ENCODE measurements at places on chromosomes 1 and 21.

DNA sequence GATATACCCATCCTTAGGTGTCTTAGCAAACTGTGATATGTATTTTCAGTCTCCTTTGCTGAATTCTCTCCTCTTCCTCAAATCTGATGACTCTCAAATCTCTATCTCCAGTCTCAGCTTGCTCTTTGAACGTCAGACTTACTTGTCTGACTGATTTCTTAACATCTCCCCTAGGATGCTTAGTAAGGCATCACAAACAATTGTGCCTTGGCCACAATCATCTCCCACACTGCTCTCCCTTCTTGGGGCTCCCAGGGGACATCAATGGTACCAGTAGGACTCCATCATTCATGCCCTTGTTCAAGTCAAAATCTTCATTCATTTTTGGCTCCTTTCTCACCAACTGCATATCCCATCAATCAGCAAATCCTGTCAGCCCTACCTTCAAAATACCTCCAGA lies 42.0 kb downstream of the GNG12 start:
- no peak for DNase-seq

DNA sequence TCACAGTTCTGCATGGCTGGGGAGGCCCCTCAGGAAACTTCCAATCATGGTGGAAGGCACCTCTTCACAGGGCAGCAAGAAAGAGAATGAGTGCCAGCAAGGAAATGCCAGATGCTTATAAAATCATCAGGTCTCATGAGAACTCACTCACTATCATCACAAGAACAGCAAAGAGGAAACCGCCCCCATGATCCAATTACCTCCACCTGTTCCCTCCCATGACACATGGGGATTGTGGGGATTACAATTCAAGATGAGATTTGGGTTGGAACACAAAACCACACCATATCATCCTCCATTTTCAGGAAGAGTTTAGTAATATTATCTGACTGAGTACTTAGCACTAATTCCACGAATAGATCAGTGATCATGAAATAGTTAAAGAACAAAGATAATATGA lies 244.2 kb downstream of the LMO4 start:
- DNase-seq, result no peak

DNA sequence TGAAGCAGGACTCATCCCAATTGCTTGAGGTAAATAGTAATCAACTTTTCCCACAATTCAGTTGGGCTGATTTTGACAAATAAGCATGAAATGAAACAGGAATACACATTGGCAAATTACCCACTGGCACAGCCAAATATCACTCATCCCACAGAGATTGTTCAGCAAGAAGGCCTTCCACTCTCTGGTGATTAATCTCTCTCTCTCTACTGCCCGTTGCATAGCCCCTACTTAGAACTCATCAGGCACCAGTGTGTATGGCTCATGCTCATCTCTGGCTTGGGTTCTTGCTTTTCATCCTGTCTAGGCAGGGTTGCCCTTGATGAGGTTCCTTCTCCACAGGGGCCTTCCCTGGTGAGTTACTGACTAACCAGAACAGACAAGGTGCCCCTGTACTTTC lies 1.1 kb downstream of the BSDC1 start:
- no peak for DNase-seq

DNA sequence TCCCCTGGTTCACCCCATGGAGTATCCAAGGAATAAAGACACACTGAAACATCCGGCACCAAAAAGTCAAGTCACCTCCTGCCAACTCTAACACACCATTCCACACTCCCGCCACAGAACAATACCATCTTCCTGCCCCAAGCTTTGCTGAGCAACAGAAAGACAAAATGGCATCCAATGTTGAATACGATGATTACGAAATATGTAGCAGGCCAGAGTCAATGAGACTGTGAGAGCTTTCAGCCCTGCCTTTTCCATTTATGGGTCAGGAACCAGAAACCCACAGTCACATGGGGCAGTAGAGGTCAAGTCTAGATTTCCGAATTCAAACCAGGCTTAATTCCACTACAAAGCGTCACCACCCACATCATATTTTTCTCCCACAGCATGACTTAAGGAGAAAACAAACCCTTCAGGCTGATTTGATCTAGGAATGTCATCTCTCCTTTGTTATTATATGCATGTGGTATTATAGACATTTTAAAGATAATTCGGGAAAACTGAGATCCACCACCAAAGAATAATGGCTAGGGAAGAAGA lies 249.8 kb downstream of the SETD4 start:
- DNase-seq, result no peak

DNA sequence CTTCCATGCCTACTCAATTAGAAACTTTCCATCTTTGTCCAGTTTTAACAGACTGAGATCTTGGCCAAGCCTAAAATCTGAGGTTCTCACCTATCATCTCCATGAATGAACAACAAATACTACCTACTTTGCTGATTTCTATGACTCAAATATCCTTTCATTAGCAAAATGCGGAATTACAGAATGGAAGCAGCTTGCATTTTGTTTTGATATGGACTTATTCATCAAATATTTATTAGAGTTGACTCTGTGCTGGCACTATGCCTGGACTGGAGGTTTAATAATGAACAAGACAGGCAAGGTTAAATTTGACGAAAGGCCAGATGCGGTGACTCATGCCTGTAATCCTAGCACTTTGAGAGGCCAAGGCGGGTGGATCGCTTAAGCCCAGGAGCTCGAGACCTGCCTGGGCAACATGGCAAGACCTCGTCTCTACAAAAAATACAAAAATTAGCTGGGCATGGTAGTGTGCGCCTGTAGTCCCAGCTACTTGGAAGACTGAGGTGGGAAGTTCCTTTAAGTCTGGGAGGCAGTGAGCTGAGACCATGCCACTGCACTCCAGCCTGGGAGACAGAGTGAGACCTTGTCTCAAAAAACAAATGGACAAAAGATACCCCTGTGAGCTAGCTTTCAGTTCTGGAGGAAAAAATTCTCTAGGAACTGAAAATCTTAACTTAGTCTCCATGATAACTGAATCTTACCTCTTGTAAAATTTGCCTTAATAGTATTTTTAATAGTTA lies 29.4 kb upstream of the SOD1 start:
- DNase-seq, result no peak

DNA sequence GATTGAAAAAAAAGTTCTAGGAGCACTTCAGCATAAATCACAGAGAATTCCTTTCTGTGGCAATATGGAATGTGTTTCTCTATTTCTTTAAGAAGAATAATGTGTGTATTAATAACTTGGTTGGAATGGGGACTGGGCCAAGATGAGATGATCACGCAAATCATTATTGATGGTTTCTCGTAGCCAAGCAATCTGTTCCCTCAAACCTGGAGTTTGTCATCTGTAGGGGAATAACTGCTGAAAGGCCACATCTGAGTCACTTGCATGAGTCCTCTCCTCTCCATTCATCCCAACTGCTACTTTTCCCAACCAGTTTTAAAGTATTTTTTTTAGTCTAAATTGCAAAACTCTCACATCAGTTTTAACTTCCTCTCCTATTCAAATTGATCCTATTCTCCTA lies 480.4 kb downstream of the PLPP3 start:
- DNase-seq, result no peak

- no peak for DNase-seq
These were observed 552.8 kb upstream of the NR5A2 start for GRCh38 chr1:199474738-199475137.

- DNase-seq, result no peak
These were observed 5.2 kb upstream of the DMRTB1 start for GRCh38 chr1:53454019-53454418.

- DNase-seq, result no peak
These were observed 50.7 kb upstream of the VWA5B1 start for GRCh38 chr1:20240012-20240411.

GRCh38 chr21:31107176-31107785 lies 69.0 kb upstream of the KRTAP19-8 start:
- DNase-seq, result no peak

DNA sequence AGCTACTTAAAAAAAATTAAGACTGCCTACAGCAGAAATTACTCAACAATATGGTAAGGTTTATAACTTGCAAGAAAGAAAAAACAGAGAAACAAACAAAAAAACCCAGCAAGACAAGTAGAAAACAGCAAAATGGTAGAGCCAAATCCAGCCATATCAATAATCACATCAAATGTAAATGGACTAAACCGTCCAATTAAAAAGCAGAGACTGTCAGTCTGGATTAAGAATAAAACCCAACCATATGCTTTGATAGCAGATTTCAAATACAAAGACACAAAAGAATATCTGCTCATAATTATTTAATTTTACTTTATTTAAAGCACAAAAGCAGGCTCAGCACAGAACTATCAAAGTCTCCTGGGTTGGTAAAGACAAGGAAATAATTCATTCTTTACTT lies 17.5 kb downstream of the PACC1 start:
- DNase-seq, result no peak

- no peak for DNase-seq
These were observed 115.8 kb downstream of the DSCAM start for GRCh38 chr21:40731206-40731605.

- DNase-seq, result no peak
These were observed 30.6 kb downstream of the EPS15 start for GRCh38 chr1:51488372-51489050.

GRCh38 chr1:61620536-61620935 lies 104.4 kb downstream of the TM2D1 start:
- DNase-seq, result no peak

- DNase-seq, result no peak
These were observed 254.0 kb downstream of the PTPRU start for GRCh38 chr1:29490204-29490934.

- no peak for DNase-seq
These were observed 450 bp downstream of the ARHGAP30 start for GRCh38 chr1:161069241-161069640.

- DNase-seq, result no peak
These were observed 56.6 kb downstream of the EDEM3 start for GRCh38 chr1:184698016-184698415.

- no peak for DNase-seq
These were observed at the start of gene CASQ2 for GRCh38 chr1:115768549-115768948. Gene CASQ2 (minus strand): TSS chr1:115768714. CDS start chr1:115768541, 173 bp downstream.

- DNase-seq, result no peak
These were observed 153.1 kb downstream of the GRIK1 start for GRCh38 chr21:29786496-29787360.

DNA sequence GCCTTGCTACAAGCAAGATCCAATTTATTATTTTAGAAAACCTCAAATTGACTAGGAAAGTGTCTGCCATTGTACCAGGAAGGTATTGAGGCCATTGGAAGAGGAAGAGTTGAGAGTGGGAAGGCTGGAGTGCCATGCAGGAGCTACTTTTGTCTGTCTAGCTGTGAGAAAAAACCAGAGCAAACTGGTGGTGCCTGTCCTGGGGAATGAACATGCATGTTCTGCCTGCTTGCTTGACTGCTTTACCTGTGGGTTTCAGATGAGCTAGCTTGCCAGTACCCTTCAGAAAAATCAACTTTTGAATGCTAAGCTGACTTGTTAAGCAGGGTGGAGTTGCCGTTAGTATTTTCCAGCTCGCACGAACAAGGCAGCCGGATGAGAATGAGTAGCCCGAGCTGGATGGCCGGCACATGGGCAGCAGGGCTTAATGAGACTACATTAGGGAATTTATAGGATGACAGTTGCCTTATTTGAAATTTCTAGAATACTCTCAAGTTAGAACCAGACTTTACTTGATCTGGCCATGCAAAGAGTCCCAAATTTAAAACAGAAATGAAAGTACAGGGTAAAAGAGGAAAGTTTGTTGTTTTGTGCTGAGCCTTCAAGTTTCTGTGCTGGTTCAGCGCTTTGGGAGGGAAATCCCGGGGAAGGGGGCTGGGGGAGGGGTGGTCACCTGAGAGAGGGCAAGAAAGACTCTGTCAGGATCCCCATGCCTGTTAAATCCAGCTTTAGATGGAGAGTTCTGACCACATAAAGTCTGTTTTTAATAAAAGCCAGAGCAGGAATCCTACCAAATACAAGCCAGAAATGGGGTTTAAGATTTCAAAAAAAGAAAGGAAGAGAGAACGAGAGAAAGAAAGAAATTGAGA lies 29.6 kb upstream of the C1orf105 start:
- no peak for DNase-seq

GRCh38 chr1:232038706-232039677 lies 412.4 kb downstream of the DISC1 start:
- no peak for DNase-seq

- DNase-seq, result no peak
These were observed 5.1 kb upstream of the GBP5 start for GRCh38 chr1:89277725-89278124.

GRCh38 chr1:230112131-230112701 lies 45.2 kb downstream of the GALNT2 start:
- DNase-seq, result no peak

- no peak for DNase-seq
These were observed 43.2 kb downstream of the C1orf198 start for GRCh38 chr1:230824919-230825721.

DNA sequence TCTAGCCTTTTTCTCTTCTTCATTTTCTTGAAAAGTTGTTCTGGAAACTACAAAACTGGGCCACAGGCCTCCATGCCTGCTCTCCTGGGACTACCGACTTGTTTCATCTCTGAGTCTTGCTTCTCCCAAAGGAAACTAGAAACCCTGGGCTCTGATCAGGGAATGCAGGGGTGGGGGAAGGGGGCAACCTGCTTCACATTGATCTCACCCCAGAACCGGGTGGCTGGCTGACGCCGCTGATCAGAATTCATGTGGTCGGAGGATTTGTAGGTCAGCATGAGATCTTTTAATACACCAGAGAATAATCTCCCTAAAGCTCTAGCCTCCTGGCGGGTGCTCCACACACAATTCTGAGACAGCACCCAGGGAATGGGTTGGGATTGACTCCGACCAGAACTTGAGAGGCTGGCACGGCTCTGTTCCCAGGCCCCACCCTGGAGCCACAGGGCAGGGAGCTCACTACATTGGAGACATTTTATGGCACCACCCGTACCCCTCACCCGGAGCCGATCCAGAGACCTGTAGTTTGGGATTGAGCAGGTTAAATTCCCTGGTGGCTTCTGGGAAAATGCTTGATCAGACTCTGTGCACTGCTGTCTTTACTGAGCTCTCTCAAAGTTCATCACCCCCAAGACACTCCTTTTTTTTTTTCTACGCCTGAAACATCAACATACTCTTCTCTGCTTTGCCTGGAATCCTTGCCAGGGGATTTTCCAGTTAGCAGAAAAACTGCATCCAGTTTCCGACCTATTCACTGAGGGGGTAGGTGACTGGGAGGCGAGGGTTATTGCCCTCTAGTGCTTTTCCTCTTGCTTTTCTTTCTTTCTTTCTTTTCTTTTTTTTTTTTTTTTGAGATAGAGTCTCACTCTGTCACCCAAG lies 12.2 kb upstream of the ARHGEF10L start:
- no peak for DNase-seq
